ENCODE measurements at places on chromosomes 4 and X.

GRCh38 chr4:148747721-148748268, 305.6 kb upstream of the NR3C2 start:
- DNase-seq, result no peak

- DNase-seq, result no peak
These were observed 52.2 kb downstream of the NALF2 start for GRCh38 chrX:69556060-69557011.

DNA sequence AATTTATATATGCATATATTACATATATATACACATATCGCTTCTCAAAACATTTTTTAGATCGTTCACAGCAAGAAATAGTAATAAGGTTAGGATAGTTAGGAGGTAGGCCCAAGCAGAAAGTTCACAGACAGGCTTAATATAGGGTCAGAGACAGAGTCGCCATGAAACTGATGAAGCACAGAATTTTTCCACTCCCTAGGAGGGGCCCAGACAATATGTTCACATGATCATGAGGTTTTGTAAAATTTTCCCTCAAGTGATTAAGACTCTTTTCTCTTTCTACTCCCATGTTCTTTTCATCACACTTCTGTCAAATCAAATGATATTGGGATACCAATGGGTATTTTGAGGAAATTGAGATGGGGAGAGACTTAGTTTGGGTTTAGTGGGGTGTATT, 5.2 kb upstream of the ENAM start:
- DNase-seq, result no peak

GRCh38 chr4:137454767-137455166, 77.5 kb downstream of the PCDH18 start:
- DNase-seq, result no peak

GRCh38 chr4:16467061-16467460, 240.8 kb upstream of the TAPT1 start:
- DNase-seq, result no peak

Data from NCI-H2029 treated with DMSO at 0.1 percent for 48 hours (cell line).